ENCODE measurements at places on chromosomes 11 and 22.

DNA sequence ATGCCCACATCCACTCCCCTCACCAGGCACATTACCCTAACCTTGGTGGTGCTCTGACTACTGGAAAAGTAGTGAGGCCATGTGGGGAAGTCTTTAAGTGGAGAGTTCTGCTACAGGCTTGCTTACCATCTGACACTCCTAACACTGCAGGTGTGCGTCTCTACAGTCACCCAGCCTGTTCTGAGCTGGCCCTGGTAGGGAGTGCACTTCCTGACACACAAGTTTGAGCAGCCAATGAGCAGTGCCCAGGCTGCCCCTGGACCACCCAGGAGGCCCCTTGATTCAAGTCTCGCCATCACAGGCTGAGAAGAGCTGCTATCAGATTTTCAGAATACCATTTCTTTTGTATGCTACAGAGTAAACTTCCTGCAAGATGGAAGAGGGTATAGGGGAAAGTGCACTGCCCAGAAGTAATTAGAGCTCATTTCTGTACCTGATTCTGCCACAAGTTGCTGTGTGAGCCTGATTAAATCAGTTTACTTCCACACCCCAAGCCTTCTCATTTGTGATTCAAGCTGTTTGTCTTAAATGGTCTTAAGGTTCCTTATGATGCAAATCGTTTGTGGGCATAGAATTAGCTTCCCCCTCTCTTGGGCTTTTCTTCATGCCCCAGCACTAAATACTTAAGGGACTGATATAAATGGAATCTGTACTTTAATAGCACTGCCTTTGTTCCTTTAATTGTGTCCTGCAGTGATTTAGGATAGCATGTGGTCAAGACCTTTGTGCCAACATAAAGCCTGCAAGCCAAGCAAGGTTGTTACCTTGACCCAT, 22.2 kb downstream of the OPCML start:
- peaks cover 12% of the 10 kb centered on the region for H3K4me1 ChIP-seq
- DNase-seq = no peak
- H3K36me3 ChIP-seq = no peaks in the 10 kb centered on the region
- H3K4me3 ChIP-seq = no peak overlapping the region

DNA sequence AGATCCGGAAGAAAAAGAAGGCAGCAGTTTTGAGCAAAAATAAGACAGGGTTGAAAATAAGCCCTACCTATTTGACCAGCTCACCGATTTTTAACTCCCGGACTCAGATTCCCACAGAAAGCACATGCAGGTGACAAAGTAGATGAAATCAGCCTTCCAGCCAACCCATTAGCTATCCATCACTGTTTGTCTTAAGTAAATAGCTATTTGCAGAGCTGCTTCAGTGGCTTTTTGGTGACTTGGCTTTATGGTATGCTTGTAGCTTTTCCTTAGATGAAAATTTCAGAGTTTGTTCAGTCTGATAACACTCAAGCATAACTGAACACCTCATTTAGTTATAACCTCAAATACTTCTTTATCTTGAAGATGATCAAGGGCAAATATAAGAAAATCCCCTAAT, 192.6 kb downstream of the HIPK3 start:
- no peak for DNase-seq
- no peaks in the 10 kb centered on the region for H3K4me1 ChIP-seq
- no peak overlapping the region for H3K4me3 ChIP-seq

DNA sequence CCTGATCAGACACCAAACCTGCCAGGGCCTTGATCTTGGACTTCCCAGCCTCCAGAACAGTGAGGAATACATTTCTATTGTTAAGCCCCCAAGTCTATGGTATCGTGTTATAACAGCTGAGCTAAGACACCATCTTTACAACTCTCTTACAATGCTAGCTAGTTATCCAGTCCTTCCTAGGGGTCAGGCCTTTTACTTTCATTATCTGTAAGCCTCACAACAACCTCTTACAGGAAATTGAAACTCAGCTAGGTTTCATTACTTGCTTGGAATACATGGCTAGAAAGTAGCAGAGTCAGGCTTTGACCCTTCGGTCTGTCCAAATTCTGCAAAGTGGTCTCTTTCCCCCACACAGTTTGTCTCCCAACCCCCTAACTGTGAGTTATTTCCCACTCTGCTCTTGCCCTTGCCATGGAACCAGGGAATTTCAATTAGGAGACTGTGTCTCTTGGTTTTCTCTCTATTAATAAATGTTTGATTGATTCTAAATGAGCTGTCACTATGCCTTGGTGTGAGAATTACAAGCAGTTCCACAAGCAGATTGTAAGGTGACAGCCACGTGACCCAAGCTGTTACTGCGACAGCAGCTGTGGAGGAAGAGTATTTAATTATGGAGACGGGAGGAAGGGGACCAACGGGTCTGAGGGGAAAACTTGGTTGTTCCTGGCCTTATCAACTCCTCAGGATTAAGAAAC, 38.4 kb upstream of the CLMP start:
- H3K27me3 ChIP-seq = no peaks in the 10 kb centered on the region
- no peak for DNase-seq
- no peaks in the 10 kb centered on the region for H3K4me1 ChIP-seq
- no peak overlapping the region for H3K27ac ChIP-seq

- 0 out of 2 replicates have a peak, but pooled peaks cover under 1% of the 10 kb centered on the region for H3K4me1 ChIP-seq
- H3K36me3 ChIP-seq = no peaks in the 10 kb centered on the region
- no peak for DNase-seq
- H3K27ac ChIP-seq = no peak overlapping the region
- H3K27me3 ChIP-seq = no peaks in the 10 kb centered on the region
Measured at GRCh38 chr11:10646681-10647355, 46.7 kb downstream of the IRAG1 start.

DNA sequence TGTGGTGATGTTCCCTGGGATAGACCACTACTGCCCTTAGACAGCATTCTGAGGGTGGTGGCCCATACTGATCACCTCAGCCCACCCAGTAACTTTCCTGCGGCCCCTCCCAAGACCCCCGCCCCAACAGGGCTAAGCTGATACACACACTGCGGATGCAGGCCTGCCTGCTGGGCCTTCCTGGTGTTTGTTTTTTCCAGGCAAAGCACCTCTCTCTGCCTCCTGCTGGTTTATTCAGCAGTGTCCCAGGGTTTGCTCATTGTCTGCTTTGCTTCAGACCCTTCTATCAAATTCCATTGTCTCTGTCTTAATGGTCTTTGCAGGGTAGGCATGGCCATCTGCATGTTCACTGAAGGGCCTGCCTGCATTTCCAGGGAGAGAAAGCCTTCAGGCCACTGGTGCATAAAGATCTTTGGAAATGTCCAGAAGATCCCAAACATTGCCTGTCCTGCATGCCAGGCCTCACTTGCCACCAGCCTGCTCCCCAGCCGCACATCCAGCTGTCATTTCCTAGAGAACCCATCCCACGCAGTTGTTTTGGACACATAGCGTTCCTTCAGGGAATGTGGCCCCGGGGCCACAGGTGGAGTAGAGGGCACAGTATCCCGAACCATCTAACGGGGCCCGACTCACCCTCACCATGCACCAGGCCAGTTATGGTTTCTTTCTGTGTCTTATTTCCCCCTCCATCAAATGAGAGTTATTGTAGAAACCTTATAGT, 50.2 kb downstream of the BCR start:
- H3K27ac ChIP-seq = peak overlapping the region; percentile 76
- peaks cover 12% of the 10 kb centered on the region for H3K4me1 ChIP-seq
- H3K36me3 ChIP-seq = no peaks in the 10 kb centered on the region
- DNase-seq = no peak

DNA sequence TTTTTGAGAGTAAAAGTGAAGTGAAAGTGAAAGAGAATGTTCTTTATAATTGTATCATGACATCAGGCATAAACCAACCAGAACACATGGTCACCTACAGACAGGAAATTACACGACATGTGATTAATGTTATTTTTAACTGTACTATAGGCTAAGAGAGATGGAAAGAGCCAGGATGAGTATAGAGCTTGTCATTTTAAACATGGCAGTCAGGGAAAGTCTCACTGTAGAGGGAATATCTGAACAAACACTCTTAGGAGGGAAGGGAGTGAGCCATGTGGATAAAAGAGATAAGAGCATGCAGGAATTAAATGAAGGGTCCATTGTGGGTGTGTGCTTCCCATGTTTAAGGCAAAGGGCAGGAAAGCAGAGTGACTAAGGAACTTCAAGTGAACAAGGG, 599.1 kb upstream of the FAT3 start:
- DNase-seq = no peak
- H3K27ac ChIP-seq = no peak overlapping the region
- H3K27me3 ChIP-seq = no peaks in the 10 kb centered on the region
- H3K4me1 ChIP-seq = no peaks in the 10 kb centered on the region

DNA sequence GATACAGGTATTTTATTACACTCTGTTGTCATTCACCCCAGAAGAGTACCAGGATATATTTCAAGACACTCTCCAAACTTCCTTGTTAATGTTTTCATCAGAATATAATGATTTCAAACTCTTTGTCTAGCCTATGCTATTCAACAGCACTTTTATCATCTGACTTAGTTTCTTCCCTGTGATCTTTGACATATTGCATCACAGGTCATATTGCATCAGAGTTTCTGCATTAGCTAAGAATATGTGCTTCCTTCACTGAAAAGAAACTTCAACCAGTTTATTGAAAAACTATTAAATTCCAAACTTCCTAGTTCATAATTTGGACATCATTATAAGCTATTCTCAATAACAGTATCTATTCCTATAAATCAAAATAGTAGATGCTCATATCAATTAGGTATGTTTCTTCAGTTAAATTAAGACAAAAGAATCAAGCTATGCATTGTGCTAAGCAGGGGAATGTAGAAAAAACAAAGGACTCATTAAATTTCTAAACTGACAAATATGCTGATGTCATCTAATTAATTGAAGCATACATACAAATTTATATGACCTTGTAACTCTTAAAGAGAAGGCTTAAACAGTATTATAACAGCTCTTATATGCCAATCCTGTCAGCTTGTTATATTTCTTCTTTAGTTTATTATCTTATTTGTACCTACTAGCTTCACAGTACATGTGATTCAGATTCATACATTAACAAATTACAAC, 361.8 kb upstream of the LUZP2 start:
- no peak overlapping the region for H3K27ac ChIP-seq
- no peaks in the 10 kb centered on the region for H3K36me3 ChIP-seq
- no peak overlapping the region for H3K4me3 ChIP-seq
- no peaks in the 10 kb centered on the region for H3K27me3 ChIP-seq
- DNase-seq = no peak

- H3K36me3 ChIP-seq = peaks cover 18% of the 10 kb centered on the region
- H3K27ac ChIP-seq = no peak overlapping the region
- no peaks in the 10 kb centered on the region for H3K27me3 ChIP-seq
- DNase-seq = peak; percentile 72
Measured at GRCh38 chr22:33000342-33001280, 57.6 kb downstream of the SYN3 start.

- H3K27ac ChIP-seq = no peak overlapping the region
- no peak for DNase-seq
- no peak overlapping the region for H3K4me3 ChIP-seq
Measured at GRCh38 chr11:127478826-127479225, 478.3 kb upstream of the KIRREL3 start.
